Tibial nerve (tissue), 4 donors: ENCODE measurements at places on chromosomes 3 and 15. TPM values are rescaled to one million over a fixed set of nuclear protein-coding genes. Genes with fewer than 3 reads are reported as not detected.

GRCh38 chr3:124149771-124150170 lies 157.8 kb upstream of the ROPN1 start:
- no peak for DNase-seq

DNA sequence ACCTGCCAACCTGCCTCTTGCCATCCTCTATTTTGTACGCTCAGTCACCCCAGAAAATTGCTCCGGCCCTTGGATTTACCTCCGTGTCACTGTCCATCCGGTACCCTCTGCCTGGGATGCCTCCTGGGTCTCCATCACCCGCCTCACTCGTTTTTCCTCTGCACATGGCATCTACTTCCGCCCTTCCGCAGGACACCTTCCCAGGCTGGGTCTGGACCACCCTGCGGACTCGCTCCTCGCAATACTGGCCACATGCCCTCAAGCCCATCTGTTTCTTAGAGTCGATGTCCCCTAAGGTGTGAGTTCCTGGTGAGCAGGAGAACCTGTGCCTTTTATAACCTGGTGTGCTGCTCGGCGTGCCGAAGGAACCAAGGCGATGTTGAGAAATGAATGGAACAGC lies 58.5 kb downstream of the APBA2 start:
- DNase-seq = no peak

DNA sequence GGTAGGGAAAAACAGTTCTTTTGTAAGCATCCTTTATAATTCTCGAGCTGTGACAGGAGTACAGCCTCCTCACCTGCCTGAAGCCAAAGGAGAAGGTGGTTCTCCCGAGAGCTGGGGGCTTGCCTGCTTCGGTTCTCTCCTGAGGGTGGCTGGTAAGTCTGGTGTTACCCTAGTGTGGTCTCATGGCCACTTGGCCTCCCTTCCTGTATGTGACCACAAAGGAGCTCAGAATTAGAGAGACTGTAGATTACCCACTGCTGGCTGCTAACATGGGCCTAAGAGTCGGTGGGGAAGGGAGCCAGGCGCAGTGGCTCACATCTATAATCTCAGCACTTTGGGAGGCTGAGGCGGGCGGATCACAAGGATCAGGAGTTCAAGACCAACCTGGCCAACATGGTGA lies 12.6 kb downstream of the PDHB start:
- DNase-seq = no peak

- no peak for DNase-seq
Measured at GRCh38 chr3:161349529-161350312, 21.6 kb downstream of the SPTSSB start.

DNA sequence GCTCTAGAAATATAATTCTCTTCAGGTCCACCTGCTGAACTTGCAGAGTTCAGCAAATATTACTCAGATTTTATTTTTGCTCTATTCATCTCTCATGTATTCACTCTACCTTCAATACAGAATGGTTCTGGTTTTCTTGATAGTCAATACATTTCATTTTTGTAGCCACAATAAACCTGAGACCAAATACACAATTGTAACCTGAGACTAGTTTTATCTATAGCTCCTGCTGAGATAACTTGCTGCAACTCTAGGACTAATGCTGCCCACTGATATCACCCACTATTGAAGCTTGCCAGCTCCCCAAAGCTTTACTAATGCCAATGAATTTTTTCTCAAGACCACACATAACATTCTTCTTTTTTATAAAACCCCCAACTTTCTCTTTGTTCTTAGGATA lies 229.3 kb downstream of the NSUN3 start:
- no peak for DNase-seq

SEMA5B gene
- 19.7 TPM for total RNA-seq

ZNF502 gene
- 7.8 TPM for total RNA-seq
